Effector memory CD8-positive, alpha-beta T cell (primary cell): ENCODE measurements at places on chromosomes 12 and 14.

GRCh38 chr12:70154960-70155589, 88.2 kb upstream of the CNOT2 start:
- no peak for DNase-seq

GRCh38 chr12:3964439-3964838, 91.2 kb upstream of the PARP11 start:
- DNase-seq: no peak

GRCh38 chr12:64797156-64797555, 27.3 kb upstream of the TBC1D30 start:
- no peak for DNase-seq

- no peak for DNase-seq
Observed at GRCh38 chr14:33837943-33838683, 112.8 kb downstream of the EGLN3 start.

- DNase-seq: peak; percentile 11
Observed at GRCh38 chr12:14774906-14775635, 28.2 kb downstream of the WBP11 start.

GRCh38 chr14:24895622-24896021, 154.3 kb downstream of the STXBP6 start:
- DNase-seq: no peak

- DNase-seq: no peak
Observed at GRCh38 chr14:102593825-102594137, 1.3 kb downstream of the RCOR1 start.

DNA sequence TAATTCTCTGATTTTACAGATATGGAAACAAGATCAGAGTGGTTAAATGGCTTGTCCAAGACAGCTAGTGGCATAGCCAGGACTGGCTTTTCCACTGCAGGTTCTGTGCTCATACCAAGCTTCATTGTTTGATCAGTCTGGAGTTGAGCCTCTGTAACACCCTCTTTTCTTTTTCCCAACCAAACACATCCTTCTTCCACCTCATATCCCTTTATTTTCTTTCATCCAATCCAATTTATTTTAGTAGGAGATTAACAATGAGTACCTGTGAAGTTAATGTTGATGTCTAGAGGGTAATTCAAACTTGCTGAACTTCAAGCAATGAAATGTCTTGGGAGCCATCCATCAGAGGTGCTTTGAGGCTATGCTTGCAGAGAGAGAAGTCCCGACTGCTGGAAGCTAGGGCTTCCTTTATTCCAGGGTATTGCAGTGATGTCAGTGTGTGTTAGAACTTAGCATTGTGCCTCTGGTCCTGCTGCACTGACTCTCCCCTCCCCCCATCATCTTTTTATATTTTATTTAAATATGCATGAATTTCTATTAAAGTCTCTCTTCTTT, 452.1 kb upstream of the PDE3A start:
- DNase-seq: no peak

GRCh38 chr12:76471579-76471978, 88.0 kb downstream of the OSBPL8 start:
- no peak for DNase-seq

DNA sequence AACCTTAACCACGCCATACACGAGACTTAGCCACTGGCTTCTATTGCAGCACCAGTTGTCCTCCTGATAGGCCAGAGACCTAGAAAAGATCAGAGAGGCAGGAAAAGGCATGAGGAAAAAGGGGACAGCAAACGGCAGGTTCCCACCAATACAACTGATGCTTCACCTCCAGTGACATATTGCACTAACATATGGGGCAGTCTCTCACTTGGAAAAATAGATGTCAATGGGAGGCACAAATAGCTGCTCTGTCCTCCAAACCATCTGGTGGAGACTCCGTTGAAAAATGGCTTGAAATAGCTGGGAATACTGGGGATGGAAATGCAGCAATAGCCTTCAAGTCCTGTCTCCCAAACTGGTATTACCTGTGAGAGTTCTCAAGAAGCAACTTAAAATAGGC, 20.3 kb downstream of the SLC8A3 start:
- no peak for DNase-seq

GRCh38 chr12:100833282-100833681, 38.7 kb downstream of the ANO4 start:
- DNase-seq: no peak

GRCh38 chr12:127145929-127146789, 1120.8 kb upstream of the TMEM132C start:
- DNase-seq: peak; percentile 47

DNA sequence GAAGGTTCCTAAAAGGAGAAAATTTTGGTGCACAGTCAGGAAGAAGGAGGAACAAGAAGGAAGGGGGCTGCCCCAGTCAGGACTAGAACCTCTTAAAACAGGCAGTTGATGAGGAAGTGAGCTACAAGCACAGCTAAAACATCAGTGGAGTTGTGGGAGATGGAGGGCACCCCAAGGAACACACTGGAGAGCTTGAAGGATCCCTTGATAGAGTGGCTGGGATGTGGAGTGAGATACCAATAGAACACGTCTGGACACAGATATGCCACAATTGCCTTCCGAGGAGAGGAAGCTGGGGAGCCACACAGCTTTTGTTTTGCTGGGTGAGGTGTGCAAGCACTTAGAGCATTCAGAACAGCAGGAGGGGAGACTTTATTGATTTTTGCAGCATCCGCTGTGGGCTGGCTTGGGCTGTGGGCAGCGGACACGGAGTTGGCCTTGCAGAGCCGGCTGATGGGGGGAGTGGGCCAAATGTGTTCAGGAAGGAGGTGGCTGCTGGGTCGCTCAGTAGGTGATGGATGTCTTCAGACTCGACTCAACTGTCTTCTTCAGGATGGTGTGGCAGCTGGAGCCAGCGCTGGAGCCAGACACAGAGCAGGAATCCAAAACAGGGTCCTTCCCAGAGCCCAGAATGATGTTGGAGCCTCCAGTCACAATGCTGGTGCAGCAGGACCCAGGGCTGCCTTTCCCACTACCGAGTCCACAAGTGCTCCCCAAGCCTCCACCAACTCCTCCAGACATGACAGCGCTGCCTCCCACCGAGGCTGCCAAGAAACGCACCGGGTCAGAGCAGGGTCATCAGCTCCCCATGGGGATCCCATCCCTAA, 4.7 kb upstream of the KRT79 start:
- DNase-seq: no peak

GRCh38 chr14:100109594-100109955, 44.4 kb downstream of the EVL start:
- no peak for DNase-seq

DNA sequence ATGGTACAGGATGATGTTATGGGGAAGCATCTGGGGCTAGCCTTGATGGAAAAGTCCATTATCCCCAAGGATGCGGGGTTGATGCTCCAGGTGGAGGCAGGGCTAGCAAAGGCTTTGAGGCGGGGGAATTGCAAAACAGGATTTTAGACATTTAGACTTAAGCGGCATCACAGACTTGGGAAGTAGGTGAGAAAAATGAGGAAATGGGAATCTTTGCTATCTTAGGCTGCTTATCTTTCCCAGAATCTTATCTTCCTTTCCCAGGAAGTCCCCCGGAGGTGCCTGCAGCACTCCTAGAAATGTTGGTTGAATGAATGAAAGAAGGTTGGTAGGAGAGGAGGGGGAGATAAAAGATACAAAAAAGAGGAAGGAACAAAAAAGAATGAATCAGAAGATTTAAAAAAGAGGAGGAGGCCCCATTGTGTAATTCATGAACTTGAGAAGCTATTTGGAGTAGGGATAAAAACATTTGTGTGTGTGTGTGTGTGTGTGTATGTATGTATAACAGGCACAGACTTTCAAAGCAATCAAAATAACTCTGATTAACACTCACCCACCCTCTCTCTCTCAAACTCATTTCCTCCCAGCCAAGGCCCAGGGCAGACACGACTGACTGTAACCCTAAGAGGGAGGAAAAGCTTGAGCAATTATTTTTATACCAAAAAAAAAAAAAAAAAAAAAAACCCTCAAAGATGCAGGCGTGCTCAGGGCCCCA, 62.5 kb upstream of the TBX3 start:
- DNase-seq: no peak

- DNase-seq: no peak
Observed at GRCh38 chr14:62691647-62692489, 353.4 kb downstream of the KCNH5 start.

DNA sequence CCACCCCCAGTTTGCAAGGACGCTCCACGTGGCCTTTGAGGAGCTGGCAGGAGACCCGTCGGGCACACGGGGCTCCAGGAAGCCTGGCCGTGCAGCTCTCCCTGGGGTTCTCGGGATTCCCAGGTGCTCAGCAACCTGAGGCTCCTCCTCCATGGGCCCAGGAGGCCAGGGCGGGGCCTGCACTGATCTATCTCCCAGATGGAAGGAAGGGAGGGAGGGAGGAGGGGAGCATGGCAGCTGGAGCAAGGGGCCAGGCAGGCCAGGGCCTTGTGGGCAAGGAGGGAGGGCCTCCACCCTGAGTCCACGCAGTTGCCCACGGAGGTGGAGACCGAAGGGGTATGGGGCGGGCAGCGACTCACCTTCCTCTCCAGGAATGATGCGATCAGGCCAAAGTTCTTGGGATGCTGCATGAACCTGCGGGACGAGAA, 127.3 kb downstream of the RFLNA start:
- no peak for DNase-seq

DNA sequence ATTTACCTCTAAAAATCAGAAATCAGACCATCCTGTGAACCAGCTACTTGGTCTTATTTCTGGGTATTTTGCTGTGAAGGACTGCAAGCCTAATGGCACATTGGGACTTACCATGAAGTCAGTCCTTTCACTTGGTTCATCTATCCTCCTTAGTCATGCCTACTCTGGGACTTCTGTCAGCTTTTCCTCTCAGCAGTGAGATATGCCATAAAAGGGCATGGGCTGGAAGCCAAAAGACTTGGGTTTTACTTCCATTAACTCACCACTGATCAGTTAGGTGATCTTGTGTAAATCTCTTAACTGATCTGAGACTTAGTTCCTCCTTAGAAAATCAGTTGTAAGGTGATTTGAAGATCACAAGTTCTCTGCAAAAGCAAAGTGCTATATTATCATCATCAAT, 116.5 kb downstream of the PAH start:
- no peak for DNase-seq

- DNase-seq: no peak
Observed at GRCh38 chr14:79134361-79134760, 964.2 kb downstream of the NRXN3 start.

DNA sequence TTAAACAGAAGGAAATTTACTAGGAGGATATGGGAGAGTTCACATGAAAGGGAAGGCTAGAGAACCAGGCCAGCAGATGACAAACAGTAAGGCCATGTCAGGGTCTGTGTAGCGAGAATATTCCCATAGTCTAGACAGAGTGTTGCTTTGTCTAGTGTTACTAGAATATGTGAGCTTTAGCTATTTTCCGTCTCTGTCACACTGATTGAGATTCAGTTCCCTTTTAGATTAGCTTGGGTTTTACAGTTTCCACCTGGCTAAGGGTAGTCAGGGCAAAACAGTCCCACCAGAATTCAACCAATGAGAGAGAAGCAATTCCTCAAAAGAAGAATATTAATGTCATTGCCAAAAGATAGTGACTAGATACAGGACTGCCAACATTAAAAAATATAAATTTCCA, 82.8 kb upstream of the MDM1 start:
- DNase-seq: no peak

- DNase-seq: peak; percentile 54
Observed at GRCh38 chr14:73771848-73772638, 57.9 kb upstream of the PNMA1 start.

DNA sequence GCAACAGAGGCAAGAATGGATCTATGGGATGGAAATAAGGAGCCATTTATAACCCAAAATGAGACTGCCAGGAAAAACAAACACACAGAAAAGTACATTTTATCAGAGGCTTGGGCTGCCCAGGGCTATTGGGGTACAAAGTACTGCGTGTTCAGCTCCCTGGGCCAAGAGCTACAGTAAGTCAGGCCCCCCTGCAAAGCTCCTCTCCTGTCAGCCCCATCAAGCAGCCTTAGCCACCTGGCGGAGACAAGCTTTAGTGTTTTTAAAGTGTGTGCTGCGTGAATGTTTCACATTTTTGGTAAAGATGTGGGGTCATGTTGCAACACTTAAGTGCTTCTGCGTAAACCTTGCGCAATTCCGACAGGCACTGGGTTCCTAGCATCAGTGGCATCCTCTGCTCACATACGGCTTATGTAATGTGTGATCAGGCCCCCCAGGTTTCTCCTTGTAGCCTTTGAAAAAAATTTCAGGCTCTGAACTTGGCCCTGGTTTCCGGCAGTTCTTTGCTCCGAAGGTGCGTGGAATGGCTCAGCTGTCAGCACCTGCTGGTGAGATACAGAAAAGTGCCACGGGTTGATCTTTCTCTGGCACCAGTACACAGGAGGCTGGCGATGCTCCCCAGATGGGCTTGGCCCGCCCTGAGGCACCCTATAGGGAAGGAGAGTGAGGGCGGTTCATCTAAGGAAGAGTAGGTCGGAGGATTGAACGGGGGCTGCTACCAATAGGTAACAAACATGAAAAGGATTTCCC, 198.7 kb upstream of the EEA1 start:
- DNase-seq: no peak

DNA sequence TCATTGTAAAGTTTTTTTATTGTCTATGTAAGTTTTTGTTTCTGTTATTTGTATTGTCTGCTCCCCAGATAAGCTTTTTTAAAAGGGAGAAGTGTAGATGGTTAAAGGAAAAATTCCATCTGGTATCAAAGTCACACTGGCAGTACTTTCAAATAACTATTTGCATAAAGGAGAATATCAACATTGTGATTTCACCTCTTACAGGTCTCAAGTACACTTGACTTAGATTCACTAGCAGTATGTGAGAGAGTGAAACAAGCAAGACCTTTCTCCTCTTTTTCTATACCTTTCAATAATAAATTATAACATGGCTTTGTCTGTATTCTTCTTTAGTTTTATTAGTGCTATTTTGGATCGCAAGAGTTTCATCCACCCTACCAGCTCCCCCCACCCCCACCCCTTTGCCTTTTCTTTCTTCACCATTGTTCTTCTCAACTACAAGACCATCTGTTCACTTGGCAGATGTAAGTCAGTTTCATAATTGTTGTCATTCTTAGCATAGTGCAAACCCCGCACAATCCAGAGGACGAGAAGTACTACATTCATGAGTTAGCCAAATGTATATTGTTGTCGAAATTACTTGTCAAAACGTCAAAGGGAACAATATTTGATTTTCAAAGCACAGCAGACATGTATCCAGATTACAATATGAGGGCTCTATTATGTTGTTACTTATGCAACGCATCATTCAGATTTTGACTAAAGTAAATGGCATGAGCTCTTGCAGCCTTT, 602.7 kb upstream of the FLRT2 start:
- DNase-seq: no peak

DNA sequence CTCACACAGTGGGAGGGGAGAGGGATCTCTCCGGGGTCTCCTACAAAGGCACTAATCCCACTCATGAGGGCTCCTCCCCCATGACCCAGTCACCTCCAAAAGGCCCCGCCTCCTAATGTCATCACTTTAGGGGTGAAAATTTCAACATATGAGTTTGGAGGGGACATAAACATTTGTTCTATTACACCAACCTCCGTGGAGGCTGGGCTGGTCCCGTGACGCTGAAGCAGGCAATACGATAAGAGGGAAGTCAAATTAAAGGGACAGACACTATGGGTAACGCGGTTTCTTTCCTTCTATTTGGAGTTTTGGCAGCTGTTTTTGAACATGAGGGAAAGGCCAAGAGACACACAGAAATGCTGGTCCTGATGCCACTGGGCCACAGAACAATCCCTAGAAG, 175.7 kb upstream of the VASH1 start:
- no peak for DNase-seq
